Left renal pelvis (tissue), 4 donors: ENCODE measurements at places on chromosomes 7 and 10. TPM values are rescaled to one million over a fixed set of nuclear protein-coding genes. Genes with fewer than 3 reads are reported as not detected.

- DNase-seq: peak; percentile 43
These were observed 621.9 kb downstream of the ACTR3B start for GRCh38 chr7:153381275-153382040.

- DNase-seq: no peak
These were observed 464.4 kb downstream of the PTPRN2 start for GRCh38 chr7:158123214-158123613.

The PIP gene
- not detected for polyA plus RNA-seq

The AZGP1 gene
- polyA plus RNA-seq: 32.8 TPM

The EPDR1 gene
- 18.5 TPM for polyA plus RNA-seq

The CYP3A7 gene
- polyA plus RNA-seq: 0.42 TPM

The SPAM1 gene
- polyA plus RNA-seq: not detected

DNA sequence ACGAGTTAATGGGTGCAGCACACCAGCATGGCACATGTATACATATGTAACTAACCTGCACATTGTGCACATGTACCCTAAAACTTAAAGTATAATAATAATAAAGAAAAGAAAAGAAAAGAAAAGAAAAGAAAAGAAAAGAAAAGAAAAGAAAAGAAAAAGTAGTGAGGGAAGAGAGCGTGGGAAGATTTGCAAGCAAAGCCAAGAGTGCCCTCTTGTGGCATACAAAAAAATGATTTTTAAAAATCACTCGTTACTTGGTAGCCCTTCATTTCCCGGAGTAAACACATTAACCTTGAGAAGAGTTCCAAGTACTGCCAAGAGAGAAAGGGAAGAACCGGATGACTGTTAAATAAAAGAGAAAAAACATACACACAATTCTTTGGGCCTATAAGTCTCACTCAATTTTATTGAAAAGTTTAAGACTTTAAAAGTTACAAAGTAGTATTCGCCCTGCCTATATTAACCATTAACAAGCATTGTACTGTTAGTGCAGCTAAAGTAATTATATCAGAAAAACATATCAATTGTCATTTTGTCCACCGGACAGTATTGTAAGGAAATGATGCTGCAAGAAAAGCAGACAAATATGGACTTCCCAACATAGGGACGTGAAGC, 6.2 kb upstream of the CH25H start:
- no peak for DNase-seq

- DNase-seq: no peak
These were observed 4.6 kb downstream of the TBL2 start for GRCh38 chr7:73573791-73574190.
